NCI-H1105 treated with DMSO at 0.1 percent for 48 hours (cell line): ENCODE measurements at places on chromosomes 6 and 20.
A peak's percentile ranks its signal among the peaks of the same experiment; 100 is the strongest.

GRCh38 chr6:84908304-84908904 lies 144.0 kb upstream of the TBX18 start:
- no peak for DNase-seq

- no peak for DNase-seq
Observed at GRCh38 chr6:52976591-52977035, 18.5 kb downstream of the GSTA4 start.

DNA sequence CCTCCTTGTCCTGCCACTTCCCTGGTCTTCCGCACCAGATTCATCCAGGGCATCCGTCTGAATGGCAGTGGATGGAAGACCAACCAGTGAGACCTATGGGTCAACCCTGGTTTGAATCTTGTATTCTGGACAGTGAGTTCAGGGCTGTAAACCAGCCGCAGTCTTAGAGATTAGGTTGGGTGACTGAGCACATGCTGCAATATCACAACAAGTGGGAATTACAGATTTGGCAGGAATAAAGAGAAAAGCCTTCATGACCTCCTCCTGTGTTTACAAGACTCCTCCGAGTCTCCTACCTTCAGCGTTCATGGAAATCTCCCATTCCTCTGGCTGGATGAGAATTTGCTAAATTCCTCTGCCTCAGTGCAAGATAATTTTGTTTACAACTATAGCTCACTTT lies 9.9 kb downstream of the ECI2 start:
- no peak for DNase-seq

DNA sequence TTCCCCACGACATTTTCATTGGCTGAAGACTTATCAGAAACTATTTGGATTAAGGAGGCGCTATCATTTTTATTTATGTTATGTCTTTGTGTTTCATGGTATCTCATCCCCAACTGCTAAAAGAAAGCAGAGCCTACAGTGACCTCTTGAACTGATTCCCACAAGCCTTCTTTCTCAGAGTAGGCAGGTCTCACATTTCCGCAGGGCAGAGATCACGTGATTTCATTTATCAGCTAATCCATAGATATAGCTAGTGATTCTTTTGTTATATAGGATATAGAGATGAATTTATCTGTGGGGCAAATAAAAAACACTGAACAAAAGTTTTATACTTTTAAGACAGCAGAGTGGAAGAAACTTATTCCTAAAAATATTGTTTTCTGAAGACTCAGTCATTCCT lies 25.0 kb upstream of the POPDC3 start:
- no peak for DNase-seq

DNA sequence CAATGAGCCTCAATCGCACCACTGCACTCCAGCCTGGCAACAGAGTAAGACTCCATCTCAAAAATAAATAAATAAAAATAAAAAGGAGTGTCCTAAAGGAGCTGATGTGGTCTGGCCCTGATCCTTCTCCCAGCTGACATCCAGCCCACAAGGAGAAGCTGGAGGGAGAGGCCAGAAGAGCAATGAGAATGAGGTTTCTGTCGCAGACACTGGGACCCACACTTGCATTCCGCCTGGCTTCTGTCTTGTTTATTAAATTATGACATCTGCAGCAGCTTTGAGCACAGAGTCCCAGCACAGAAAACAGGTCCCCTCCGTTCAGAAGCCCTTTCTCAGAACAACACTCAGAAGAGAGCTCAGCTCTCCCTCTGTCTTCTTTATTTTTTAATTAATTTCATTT lies 10.3 kb upstream of the E2F1 start:
- no peak for DNase-seq

GRCh38 chr20:63330084-63330760 lies 30.9 kb downstream of the CHRNA4 start:
- DNase-seq: no peak

DNA sequence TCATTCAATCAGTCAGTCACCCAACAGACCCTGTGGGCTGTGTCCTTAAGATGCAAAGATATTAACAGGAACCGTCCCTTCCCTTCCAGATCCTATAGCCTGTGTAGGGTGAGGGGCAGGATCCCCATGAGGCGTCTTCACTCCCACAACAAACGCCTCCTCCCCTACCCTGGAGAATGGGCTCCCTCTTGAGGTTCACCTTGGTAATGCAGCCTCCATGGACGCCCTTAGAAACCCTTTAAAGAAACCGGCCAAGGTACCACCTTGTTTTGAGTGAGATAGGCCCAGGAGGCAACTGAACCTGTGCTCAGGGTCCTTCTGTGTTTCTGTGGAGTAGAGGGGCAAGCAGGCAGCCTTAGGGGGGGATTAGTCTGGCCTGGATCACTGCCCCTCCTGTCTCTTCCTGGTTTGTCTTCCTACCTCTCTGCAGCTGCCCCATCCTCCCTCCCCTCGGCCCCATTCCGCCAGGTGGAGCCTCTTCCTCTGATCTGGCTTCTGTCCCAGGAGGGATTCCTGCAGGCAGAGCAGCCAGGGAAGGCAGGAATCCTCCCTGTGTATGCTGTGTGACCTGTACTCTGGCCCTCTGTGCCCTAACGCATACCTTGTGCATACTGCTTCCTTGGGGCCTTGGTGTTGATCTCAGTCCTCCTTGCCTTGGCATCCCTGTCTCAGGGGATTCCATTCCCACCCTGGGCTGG lies 6.6 kb upstream of the GUCA1A start:
- peak; percentile 76 for DNase-seq

- DNase-seq: peak; percentile 33
Observed at GRCh38 chr6:108113557-108114519, 39.3 kb upstream of the OSTM1 start.

DNA sequence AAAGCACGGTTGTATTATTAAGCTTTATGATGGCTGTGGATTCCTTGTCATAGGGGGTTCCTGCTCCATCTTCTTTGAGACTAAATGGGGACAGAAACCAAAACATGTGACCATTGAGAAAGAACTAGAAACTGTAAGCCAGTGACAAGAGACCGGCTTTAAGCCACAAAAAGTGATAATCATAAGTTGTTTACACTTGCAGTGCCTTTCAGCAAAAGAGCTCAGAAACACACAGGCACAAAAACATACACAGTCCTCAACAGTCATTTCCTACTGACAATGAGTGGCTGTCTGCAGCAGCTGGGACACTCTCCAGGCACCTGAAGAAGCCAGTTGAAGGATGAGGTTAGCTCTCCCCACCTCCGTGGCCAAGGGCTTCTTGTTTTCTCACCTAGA lies 20.0 kb upstream of the UBE2J1 start:
- DNase-seq: no peak

DNA sequence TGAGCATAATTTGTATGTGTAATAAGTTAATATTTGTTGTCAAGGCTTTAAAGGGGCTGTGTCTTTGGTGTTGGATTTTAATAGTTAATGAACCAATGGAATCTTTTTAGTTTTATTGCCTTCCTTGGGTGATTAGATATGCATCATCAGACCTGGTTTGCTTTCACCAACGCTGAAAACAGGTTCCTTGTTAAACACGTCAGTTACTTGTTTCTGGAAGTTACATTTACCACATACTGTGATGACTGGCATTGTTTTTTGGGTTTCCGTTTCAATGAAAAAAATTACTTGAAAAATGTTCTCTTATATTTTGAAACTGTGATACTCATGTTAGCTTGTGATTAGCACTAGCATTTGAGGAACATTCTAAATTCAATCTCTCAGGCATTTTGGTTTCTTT lies 58.6 kb upstream of the RNF144B start:
- DNase-seq: no peak

DNA sequence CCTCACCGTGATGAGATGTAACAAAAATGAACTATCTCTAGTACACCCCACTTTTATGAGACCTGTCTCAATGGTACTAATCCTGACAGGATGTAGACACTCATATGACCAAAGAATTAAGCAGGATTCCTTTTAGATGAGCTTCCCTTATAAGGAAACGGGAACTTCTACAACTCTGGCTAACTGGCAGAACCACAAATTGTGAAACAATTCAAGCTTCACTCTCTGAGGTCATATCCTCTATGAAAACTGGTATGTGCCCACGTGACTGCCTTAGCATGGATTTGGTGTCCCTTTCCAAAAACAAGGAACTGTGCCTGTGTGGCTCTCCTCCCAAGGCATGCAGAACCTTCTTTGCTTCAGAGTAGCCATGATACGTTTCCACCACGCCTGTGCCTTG lies 14.1 kb upstream of the CPNE5 start:
- DNase-seq: no peak
